Mucosa of descending colon (tissue), 3 donors: ENCODE measurements at places on chromosomes 12 and 14.

DNA sequence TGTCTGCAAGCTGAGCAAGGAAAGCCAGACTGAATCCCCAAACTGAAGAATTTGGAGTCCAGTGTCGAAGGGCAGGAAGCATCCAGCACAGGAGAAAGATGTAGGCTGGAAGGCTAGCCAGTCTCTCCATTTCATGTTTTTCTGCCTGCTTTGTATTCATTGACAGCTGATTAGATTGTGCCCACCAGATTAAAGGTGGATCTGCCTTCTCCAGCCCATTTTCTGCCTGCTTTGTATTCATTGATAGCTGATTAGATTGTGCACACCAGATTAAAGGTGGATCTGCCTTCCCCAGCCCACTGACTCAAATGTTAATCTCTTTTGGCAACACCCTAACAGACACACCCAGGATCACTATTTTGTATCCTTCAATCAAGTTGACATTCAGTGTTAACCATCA, 85.3 kb downstream of the PLBD1 start:
- DNase-seq, result no peak

DNA sequence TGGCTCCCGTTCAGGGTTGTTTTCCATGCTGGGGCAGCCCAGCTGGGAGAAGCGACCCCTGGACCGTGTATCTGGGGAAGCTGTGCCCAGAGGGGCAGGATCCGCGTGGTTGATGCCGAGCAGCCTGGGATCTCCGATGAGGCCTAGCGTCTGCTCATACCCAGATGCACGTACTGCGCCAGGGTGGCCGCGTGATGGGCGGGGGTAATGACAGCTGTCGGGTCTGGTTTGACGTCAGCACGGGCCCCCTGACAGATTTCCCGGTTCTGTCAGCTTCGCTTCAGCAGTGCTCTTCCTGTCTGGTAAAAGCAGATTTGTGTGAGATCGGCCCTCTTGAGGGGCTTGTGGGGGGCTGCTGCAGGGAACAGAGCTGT, 147.3 kb downstream of the TSPAN9 start:
- no peak for DNase-seq

- DNase-seq, result no peak
Observed at GRCh38 chr14:98743536-98743935, 528.5 kb downstream of the BCL11B start.

- DNase-seq, result peak; percentile 35
Observed at GRCh38 chr14:52314595-52315354, 663 bp downstream of the PTGER2 start.

DNA sequence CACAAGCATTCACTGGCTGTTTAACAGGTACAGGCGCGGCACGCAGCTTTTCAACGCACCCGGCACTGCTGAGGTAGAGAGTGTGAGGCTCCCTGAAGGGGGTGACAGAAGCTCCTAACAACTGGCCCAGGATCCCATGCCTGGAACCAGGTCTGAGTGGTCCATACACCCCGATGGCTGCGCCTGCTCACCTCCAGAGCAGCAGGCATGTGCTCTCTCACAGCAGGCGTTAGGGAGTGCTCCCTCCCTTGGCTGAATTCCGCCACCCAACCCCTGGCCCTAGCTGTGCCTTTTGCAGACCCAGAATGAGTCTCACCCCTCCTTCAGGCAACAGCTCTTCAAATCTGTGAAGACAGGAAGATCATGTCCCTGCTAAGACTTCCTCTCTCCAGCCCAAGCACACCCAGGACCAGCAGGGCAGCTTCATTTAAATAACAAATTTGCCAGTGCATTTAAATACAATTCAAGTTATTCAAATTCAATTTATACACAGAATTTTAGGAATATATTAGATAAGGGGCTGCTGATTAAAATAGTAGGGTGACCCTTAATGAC, 86.0 kb downstream of the SETD3 start:
- DNase-seq, result no peak

- DNase-seq, result no peak
Observed at GRCh38 chr12:44314007-44314500, 478.2 kb downstream of the TMEM117 start.

DNA sequence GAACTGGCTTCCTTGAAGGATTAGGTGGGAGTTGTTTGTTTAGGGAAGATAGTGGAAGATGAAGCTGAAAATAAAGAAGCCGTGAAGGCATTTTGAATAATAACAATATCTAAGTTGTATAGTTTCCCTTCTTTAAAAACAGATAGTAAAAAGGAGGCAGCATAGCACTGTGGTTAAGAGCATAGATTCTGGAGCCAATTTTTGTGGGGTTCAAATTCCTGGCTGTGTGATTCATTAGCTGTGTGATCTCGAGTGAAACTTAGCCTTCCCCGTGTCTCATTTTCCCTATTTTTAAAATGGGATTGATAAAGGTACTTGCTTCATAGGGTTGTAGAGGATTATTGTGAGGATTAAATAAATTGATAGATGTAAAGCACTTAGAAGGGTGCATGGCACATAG, 104.5 kb downstream of the MYRFL start:
- DNase-seq, result no peak

GRCh38 chr12:71942703-71943102, 4.1 kb downstream of the TPH2 start:
- DNase-seq, result no peak

- DNase-seq, result no peak
Observed at GRCh38 chr14:102592763-102593060, 263 bp downstream of the RCOR1 start.

DNA sequence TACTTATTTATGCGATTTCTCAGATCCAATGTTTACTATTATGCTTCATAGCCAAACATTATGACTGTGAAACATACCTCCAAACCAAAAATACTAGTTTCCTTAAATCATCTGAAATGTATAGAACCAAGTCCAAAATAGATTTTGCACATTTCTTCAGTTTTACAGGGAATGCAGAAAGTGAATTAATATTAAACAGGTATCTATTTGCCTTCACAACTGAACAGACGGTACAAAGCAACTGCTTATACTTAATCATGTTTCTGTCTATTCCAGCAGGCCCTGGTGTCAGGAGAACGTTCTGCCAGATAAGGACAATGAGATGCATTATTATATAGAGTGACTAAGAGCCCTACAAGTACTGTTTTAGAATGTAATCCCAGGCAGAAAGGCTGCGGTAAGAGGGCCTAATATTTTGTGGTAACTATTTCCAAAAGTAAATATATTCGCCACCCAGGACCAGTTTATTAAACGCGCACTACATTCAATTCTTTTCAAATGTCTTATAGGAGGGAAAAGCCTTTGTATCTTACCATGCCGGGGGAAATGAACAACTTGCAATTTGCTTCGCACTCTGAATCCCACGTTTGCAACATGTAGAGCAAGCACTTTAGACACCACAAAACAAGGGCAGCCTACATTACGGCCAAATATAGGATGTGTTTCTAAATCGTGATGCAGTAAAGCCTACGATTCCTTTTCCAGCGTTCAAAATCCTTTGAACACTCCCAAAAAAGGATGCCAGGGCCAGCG, 1.5 kb downstream of the CORO1C start:
- no peak for DNase-seq

DNA sequence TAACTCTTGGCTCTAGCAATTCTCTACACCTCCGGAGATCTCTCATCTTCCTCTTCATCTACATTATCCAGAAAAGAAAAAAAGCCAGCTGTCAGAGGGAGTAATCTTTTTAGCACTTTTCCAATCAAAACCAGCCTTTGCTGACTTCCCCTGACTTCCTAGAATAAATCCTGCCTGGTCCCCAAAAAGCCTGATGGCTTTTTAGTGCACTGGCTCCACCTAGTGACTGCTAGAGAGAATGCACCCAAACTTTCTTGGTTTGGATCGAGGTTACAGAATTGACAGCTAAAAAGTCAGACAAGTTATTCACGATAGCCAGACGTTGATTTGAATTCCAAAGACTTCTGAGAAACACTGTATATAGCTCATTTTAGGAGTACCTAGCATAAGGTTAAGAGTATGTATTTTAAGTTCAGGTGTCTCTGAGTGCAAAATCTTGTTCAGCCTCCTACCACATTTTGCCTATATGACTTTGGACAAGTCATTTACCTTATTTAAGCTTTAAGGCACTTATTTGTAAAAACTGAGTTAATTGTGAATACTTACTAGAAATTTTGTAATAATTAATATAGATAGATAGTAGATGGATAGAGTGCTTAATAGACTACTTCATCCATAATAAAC, 185.7 kb upstream of the GRIN2B start:
- DNase-seq, result no peak

DNA sequence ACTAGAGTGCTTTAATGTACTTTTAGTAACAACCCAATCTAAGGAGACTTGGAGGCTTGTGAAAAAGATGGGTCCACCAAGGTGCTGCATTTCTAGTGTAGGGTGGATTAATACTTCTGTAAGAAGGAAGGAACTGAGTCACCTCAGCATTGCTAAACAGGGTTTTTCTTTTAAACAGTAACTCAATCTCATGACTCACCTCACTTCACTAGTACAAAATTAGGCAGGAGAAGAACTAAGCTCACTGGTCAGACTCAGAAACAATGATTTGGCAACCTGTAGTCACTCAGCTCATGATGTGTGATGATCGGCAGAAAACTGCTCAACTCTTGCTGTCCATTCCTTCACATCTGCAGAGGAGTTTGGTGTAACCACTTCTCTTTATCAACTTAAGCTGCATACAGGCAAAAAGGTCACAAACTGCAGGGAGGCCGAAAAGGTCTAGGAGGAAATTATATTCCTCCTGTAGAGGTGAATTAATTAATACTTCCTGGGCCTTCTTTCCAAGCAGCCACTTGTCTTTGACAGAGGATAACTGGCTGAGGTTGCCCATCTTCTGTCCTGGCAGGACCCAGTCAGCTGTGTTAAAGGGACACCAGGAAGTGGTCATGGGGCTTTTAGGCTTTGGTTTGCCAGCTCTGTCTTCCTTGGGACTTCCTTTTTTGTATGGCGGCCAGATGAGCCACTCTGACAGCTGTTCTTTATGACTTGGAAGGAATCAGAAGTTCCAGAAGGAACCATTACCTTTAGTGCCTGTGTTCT, 466.9 kb downstream of the FUT8 start:
- DNase-seq, result no peak

GRCh38 chr14:101477648-101478047, 83.6 kb upstream of the DIO3 start:
- no peak for DNase-seq

GRCh38 chr12:123150275-123150743, 581 bp downstream of the PITPNM2 start:
- DNase-seq, result peak; percentile 66

GRCh38 chr12:42564556-42564955, 25.0 kb downstream of the PRICKLE1 start:
- DNase-seq, result no peak

GRCh38 chr12:22242726-22243125, 91.8 kb downstream of the ST8SIA1 start:
- DNase-seq, result no peak

DNA sequence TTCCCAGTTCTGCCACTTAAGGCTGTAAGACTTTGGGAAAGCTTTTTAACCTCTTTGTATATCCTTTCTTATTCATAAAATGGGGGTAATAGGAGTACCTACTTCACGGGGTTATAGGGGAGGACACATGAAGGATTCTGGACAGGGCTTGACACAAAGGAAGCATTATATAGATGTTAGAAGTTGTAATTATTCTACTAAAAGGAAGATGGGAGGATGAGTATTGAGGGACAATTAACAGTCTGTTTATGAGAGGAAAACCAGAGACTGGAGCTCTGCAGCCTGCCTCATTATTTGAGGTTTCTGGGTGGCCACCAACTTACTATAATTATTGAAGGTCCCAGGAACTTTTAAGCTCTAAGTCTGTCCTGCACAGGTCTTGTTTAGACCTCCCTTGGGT, 34.0 kb downstream of the PELI2 start:
- no peak for DNase-seq

- no peak for DNase-seq
Observed at GRCh38 chr12:113109872-113110599, 25.5 kb downstream of the RASAL1 start.

- no peak for DNase-seq
Observed at GRCh38 chr12:117545216-117545615, 183.8 kb upstream of the NOS1 start.
